ENCODE measurements at places on chromosomes 7 and 10.

- DNase-seq: no peak
Observed at GRCh38 chr10:43953672-43954071, 305.0 kb upstream of the ZNF32 start.

DNA sequence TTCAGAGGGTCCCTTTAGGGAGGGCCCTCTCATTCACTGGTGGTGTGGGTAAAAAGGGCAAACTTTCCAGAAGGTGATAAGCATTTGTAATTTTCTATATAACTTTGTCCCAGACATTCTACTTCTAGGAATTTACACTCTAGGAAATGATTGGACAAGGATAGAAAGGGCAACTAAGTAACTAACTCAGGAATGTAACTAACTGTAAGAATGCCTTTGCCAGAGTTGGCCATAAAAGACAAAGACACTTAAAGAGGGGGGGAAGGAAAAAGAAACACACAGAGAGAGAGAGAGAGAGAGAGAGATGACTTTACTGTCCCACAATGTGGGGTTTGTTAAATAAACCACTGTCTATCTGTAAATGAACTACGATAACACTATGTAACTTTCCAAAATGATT, 38.5 kb upstream of the ITPRID1 start:
- DNase-seq: no peak

DNA sequence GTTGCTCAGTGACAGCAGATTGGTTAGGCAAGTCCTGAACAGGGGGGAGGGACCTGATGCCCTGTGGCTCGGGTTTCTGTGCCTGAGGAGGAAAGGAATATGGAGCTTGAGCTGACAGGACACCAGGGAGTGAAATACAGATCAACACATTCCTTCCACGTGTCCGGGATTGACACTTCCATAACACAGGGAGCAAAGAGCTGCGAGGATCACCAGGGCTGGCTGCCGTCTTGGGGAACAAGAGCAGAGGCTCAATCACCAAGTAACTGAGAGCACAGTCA, 36.7 kb upstream of the EFCAB10 start:
- DNase-seq: no peak

DNA sequence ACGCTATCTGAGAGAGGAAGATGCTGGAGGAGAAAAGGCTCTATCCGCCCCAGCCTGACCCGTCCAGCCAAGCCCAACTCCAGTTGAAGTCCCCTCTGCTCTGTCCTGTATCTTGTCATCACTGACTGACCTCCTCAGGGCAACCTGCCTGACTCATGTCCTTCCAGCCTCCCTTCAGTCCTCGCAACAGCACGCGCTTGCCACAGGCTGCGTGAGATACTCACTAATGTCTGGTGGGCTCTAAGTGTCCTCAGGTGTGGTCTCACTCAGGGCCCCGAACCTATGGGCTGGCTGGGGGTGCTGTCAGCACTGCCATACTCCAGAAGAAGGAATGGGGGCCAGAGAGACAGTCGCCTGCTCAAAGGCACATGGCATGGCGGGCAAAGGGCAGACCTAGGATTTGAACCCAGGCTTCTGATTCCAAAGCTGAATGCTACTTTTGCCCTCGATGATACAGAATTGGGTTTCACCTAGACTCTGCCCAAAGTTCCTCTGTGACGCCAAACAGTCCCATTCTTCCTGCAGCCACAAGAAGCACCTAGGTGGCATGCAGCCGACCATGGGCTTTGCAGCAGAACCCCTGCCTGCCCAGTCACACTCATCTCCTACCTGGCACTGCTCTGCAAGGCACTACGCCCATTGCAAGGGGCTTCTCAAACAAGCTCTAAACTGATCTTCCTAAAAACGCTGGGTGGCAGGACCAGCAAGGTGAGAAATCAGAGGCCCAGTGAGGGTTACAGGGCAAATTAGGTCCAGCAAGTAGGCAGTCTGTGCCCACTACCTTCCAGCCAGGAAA, 8.5 kb downstream of the FAM53B start:
- no peak for DNase-seq

- DNase-seq: no peak
Observed at GRCh38 chr10:104328646-104328895, 9.7 kb downstream of the ITPRIP start.

DNA sequence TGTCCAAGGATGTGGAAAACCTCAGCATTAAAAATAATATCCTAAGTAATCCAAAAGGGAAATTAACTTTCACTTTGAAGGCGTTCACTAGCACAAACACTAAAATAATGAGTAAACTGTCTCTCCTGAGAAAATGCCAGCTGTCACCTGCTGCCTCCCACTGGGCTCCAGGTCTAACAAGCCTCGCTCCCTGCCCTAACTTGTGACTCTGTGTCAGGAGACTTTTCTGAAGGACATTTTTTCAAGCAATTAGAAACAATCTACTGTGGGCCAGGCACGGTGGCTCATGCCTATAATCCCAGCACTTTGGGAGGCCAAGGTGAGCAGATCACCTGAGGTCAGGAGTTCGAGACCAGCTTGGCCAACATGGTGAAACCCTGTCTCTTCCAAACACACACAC, 72.8 kb upstream of the GLCCI1 start:
- DNase-seq: no peak

DNA sequence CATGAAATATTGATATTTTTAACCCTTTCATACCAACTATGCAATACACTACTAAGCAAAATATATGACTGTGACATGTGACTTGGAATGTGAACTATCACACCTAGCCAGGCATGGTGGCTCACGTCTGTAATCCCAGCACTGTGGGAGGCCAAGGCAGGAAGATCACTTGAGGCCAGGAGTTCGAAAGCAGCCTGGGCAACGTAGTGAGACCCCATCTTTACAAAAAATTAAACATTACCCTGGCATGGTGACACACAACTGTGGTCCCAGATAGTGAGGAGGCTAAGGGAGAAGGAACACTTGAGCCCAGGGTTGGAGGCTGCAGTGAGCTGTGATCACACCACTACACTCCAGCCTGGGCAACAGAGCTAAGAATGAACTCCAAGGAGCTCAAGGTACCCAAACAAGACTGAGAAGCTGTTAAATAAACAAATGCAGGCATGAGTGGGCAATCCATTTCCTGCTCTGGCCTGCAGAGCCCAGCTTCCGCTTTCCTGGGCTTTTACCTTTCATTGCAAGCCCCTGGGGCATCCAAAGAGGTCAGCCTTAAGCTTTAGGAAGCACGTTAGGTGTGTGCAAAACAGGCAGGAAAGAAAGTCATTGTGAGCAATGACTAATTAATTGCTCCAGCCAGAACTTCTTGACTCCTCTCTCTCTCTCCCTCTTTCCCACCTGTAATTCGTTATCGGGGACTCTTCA, 162.1 kb upstream of the FOXK1 start:
- DNase-seq: no peak

DNA sequence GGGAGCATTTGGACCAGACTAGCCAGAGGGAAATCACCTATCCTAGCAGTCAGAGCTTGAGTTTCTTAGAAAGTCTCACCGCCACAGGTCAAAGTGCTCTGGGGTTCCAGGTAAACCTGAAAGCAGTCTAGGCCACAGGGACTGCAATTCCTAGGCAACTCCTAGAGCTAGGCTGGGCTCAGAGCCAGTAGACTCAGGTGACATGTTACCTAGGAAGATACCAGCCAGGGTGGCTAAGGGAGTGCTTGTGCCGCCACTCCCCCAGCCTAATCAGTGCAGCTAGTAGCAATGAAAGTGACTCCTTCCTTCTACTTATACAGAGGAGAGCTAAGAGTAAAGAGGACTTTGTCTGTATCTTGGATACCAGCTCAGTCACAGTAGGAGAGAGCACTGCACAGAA, 348.7 kb upstream of the HPS1 start:
- DNase-seq: no peak

- no peak for DNase-seq
Observed at GRCh38 chr10:77348751-77349150, 288.9 kb downstream of the KCNMA1 start.

DNA sequence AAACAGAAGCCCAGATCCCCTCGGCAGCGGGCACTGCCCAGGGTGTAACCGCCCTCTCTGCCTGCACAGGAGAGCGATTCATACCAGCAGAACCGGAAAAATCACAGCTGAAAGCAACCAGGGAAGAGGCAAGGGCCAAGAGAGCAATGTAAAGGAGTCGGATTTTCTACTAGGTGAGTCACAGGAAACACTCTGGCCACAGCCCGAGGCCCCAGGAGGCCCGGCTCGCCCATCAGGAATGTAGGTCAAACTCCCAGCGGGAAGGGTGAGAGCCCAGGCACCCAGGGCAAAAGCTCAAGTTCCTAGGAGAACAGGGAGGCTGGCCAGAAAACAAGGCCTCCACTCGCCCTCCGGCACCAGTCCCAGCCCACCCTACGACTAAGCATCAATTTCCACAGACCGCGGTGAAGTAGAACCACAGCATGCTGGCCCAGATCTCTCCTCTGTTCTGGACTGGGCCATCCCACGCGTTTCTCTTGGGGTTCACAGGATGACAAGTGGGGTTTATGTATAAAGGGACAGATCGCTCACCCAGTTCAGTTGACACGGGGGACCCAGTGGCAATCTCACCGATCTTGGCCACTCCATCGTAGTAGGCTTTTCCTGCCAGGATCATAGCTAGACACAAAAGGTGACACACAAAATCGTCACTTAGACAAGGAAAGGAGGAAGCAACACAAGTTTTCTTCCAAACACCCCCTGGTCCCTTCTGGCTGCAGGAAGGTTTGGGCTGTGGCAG, 46.2 kb downstream of the BAIAP2L1 start:
- DNase-seq: no peak

DNA sequence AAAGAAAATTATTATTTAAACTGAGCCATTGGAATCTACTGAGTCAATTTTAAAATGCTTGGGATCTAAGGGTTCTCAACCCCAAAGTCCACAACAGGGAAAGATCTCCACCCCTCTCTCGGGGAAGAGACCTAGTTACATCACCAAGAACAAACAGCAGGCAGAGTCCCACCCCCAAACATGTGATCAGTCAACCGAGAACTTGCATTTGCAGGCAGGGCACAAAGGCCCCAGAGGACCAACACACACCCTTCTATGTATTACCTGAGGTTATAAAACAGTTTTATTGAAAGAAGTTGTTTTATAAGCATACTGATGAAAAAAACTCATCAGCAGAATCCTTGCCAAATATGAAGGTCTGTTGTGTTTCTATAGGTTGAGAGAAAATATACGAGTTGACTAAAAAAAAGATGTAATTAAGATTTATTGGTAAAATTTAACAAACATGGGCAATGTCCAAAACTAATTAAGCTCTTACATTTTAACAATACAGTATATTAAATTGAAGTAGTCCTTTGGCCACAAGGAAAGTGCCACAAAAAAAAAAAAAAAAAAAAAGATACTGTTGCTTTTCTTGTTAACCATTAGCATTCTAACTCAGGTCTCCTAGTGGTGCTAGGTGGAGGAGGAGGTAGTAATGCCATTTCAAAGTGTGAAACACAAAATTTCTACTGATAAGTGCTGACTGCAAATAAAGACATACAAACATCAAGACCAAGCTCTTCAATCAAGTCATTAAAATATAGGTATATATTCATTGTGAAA, 975 bp upstream of the USP54 start:
- peak; percentile 36 for DNase-seq

GRCh38 chr7:867001-867405, 9.4 kb upstream of the GET4 start:
- DNase-seq: no peak

GRCh38 chr7:34886856-34887255, 150.4 kb downstream of the DPY19L1 start:
- DNase-seq: no peak

GRCh38 chr10:11317936-11318670, 293.3 kb downstream of the USP6NL start:
- DNase-seq: no peak

GRCh38 chr10:58280477-58280876, 11.5 kb downstream of the CISD1 start:
- no peak for DNase-seq
